Hematopoietic multipotent progenitor cell treated with erythropoietin and hydrocortisone succinate and interleukin-3 and kit ligand, for 8 days (in vitro differentiated cells): ENCODE measurements at places on chromosomes 13 and 19.

GRCh38 chr19:14318873-14319272 lies 62.4 kb upstream of the ADGRE5 start:
- DNase-seq, result no peak

GRCh38 chr13:43544631-43545030 lies 242.1 kb downstream of the ENOX1 start:
- no peak for DNase-seq

DNA sequence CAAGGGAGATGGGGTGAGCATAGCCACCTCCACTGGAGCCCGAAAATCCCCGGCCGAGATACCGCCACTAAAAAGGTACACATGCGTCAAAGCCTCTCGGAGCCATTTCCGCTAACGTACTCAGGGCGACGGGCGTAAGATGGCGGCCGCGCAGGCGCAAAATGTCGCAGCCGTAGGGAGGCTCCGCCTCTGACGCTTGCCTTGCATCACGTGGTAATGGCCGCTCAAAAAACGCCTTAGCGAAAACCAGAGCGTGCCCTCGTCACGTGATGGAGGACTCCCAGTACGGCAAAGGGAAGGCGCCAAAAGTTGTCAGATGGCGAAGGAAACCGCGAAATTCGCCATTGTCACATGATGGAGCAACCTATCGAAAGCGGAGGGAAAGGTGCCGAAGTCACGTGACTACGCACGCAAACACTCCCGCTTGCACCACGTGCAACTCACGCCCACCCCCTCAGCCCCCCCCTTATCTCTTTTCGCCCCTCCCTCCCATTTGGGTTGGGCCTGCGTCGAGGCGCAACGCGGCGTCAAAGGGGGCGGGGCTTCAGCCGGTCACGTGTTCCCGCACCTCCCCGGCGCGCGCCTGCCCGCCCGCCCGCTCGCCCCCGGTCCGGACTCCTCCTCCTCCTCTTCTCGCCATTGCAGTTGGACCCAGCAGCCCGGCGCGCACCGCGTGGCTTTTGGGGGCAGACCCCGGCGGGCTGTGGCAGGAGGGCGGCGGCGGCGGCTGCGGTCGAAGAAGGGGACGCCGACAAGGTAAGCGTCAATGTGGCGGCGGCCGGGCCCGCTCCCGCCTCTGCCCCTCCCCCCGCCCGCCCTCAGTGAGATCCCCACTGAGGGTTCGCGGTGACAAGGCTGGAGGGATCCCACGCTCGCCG lies at the start of gene ILF3:
Gene ILF3, plus strand, starts transcription at position 615 of the 878 bp plus-strand sequence. CDS start 16,260 bp downstream, outside the sequence.
- peak; percentile 100 for DNase-seq

DNA sequence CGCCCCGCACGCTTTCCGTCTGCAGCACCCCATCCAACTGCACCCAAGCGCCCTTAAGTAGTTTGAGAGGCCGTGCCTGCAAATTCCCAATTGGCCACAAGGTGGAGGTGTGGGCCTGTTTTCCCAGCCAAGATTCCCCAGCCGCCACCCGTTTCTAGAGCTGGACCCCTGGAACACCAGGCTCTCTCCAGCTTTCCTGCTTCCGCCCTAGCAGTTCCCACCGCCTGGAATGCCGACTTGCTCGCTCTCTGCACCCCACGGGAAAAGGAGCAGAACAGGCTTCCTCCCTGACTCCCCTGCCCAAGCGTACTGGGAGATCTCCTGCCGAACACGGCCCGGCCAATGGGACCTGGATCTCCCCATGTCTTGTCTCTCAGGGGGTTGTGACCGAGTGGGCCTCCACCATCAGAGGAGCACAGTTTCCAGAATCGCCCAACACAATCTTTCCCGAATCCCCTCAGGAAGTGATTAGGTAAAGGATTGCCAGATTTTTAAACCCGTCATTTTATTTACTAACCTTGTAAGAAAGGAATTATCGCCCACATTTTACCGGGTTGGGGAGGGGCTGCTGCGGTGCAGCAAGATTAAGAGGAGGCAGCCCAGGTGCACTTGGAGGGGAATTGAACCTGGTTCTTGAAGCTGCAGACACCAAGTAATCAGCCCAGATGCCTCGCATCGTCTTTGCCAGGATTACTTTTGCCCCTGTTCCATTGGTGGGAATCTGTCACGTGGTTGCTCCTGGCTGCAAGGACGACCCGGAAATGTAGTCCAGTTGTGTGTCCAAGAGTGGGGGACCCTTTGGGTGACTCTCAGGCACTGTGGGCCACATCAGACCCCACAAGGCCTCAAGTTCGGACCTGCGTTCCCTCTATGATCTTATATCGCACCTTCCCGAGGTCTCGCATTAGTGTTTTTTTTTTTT lies 3.5 kb upstream of the NAPSA start:
- peak; percentile 93 for DNase-seq

DNA sequence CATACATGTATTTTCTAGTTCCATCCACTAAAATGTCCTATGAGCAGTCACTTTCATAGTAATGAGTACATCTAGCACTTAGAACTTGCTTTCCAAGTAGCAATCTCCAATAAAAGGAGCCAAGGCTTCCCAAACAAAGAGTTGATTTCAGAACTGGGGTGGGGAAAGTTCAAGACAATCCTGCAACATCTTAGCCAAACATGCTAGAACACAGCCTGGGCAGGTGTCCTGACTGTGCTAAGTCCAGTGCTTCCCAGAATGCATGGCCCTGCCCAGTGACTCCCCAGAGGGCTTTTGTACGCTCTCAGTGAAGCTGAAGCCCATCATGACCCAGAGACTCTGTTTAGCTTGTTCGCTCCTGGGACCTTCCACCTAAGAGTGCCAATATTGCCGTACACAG lies 106.7 kb upstream of the UBAC2 start:
- DNase-seq, result no peak
